Stimulated activated CD4-positive, alpha-beta T cell treated with anti-CD3 and anti-CD28 coated beads, Interleukin-1b, Interleukin-23, amount 100 ng/mL, for 4 hours (primary cell): ENCODE measurements at places on chromosomes 16 and 17.

- DNase-seq = no peak
Measured at GRCh38 chr17:77691216-77692085, 267.1 kb upstream of the TNRC6C start.

DNA sequence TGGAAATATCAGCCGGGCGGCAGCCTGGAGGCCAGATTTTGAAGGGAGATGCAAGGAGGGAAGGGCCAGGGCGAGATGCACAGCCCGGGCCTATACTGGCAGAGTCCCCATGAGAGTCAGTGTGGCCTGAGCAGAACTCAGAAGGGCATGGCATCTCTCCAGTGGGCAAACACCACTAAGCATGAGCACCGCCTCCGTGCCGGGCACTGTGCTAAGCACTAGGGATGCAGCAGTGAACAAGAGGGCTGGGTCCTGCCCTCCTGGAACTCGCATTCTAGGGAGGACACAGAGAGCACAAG is 33.5 kb downstream of the TK2 start:
- no peak for DNase-seq

DNA sequence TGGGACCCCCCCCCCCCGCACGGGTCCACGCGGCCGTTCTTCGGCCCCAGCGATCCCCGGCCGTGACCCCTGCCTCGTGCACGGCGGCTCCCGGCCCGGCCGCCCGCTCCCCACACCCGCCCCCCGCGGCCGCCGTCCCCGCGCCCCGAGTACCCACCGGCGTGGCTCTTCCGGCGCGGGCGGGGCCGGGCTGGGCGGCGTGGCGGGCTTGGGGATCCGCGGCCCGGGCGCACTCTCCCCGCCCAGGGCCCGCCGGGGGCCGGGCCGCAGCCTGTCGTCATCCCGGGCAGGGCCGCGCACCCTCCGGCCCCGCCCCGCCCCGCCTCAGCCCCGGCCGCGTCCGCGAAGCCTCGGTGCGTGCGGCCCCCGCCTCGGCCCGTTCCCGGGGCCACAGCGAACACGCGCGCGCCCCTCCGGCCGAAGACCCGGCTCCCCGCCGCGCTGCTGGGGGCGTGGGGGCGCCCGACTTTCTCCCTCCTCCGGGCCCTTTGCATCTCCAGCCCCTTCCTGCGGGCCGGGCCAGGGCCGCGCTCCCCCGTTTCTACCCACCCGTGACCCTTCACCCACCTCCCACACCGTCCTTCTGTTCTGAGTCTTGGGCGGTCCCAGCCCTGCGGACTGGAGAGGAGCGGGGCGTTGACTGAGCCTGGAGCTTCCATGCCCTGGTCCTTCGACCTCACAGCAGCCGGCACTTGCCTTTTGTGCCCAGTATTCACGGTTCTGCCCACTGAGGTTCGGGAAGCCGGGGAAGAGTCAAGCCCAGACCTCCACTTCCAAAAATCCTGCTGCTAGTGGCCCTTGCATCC is 840 bp downstream of the MYO1C start:
- no peak for DNase-seq

- no peak for DNase-seq
Measured at GRCh38 chr16:13864689-13865088, 55.3 kb upstream of the ERCC4 start.

DNA sequence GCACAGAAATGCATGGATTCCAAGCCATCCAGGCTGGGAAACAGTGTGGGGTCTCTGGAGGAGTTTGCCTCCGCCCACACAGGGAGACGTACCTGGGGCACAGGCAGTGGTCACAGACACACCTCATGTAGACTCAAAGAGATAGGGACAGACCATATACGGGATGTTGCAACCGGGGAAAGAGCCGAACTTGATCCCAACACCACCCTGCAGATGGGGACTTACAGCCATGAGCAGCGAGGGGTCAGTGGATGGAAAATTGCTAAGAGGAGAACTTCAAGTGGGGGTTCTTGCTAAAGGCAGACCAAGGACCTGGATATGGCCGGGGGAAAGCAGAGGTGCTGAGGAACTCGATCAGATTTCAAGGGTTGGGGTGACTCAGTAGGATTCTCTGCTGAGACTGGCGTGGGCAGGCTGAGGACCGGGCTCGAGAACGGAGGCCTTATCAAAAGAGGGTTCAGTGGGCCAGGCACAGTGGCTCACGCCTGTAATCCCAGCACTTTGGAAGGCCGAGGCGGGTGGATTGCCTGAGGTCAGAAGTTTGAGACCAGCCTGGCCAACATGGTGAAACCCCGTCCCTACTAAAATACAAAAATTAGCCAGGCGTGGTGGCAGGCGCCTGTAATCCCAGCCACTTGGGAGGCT is 12.0 kb upstream of the DNAH17 start:
- DNase-seq = no peak
